Cardiac fibroblast (primary cell): ENCODE measurements at places on chromosomes 16 and 17.

DNA sequence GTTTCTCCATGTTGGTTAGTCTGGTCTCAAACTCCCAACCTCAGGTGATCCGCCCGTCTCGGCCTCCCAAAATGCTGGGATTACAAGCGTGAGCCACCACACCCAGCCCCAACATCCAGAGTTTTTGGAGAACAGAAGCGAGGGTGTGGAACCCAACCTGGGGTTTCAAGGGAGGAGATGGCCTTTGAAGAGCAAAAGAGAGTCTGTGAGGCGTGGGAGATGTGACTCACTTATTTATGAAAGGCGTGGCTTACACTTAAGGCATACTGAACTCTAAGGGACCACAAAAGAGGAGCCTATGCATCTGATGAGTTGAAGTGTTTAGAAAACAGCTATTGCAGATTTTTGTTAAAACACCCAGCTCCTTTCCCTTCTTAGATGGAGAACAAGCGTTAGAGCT, 18.9 kb downstream of the ARSG start:
- no peak for DNase-seq

GRCh38 chr17:44878627-44879221, 20.5 kb downstream of the EFTUD2 start:
- peak; percentile 54 for DNase-seq

- DNase-seq = peak; percentile 96
Observed at GRCh38 chr17:40111221-40112128, 10.3 kb upstream of the MSL1 start.

- DNase-seq = peak; percentile 20
Observed at GRCh38 chr16:15732416-15732815, 82.4 kb downstream of the NDE1 start.

DNA sequence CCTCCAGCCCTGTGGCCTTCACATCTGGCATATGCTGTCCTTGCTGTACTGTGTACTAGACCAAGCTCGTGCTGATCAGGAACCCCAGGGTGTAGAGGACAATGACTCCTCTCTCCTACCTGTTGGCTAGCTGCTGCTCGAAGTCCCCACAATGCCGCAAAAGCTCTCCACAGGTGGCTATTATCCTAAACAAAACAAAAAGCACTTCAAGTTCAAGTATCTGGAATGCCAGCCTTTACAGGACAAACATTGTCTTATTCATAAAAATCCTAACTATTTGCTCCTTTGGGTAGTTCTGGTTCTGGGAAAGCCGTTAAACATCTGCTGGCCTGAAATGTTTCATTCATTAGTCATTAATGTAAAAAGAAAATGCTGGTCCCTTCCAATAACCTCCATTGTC, 42.8 kb downstream of the COG7 start:
- peak; percentile 45 for DNase-seq

DNA sequence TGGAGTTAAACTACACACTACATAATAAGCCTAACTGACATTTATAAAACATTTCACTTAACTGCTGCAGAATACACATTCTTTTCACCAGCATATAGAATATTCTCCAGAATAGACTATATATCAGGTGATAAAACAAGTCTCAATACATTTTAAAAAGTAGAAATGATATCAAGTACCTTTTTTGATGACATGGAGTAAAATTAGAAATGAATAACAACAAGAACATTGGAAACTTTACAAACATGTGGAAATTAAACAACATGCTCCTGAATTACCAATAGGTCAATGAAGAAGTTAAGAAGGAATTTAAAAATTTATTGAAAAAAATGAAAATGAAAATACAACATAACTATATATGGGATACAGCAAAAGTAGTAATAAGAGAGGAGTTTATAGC, 47.5 kb upstream of the CES5A start:
- DNase-seq = no peak

GRCh38 chr17:9646546-9646885, 1.2 kb downstream of the USP43 start:
- no peak for DNase-seq

DNA sequence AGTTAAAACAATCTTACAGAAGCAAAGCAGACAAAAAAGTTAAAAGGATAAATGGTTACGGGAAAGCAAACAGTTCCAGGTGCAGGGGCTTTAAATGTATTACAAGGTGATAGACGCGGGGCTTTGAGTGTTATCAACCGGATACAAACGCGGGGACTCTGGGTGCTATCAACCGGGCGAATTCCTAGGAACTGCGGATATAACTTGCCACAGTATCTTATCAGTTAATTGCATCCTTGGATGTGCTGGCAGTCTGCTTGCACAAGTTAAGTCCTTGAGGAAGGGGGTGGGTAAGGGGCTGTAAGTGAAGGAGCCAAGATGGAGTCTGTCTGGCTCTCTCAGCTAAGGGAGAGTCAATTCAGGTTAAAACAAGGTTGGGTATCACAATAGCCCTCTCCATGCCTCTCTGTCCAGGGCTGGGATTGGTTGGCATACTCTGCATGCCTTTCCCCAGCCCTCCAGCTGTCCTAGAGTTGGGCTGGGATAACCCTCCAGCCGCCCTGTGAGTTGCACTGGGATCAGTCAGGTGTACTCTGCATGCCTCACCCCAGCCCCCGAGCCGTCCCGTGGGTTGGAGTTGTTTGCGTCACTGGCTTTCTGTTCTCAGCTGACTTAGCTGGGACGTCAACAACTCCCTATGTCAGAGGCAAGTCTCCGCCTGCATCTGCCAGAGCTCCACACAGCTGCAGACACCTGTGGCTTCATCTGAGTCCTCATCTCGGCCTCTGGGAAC, 40.9 kb downstream of the TMEM235 start:
- peak; percentile 94 for DNase-seq

DNA sequence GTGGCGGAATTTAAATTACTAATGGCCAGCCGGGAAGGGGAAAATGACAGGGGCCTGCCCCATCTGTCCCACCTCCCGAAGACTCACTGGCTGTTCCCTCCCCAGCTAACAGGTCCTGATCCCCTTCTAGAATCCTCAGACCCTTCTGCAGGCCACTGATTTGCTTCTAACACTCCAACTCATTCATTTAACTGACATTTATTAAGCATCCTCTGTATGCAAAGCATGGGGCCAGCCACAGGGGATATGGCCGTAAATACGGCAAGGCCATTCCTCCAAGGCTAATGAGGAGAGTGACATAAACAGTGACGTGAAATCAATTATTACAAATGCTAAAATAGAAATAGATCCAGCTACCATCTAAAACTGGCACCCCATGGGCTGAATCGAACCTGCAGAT, 195.3 kb downstream of the GSG1L start:
- DNase-seq = no peak

DNA sequence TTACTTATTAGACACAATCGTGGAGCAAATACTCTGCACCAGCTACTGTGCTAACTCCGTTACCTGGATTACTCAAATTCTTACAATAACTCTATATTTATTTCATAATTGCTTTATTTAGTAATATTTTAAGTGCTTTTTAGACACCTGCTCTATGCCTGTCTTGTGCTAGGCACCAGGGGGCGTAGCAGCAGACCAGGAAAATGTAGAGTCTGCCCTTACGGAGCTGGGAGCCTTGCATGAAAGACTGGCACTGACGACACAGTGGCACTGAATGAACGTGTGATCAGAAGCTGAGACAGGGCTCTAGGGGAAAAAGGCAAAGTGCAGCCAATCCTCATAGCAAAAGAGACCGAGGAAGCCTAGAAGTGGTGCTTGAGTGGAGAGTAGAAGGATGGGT, 486.5 kb downstream of the CDH13 start:
- DNase-seq = peak; percentile 49

DNA sequence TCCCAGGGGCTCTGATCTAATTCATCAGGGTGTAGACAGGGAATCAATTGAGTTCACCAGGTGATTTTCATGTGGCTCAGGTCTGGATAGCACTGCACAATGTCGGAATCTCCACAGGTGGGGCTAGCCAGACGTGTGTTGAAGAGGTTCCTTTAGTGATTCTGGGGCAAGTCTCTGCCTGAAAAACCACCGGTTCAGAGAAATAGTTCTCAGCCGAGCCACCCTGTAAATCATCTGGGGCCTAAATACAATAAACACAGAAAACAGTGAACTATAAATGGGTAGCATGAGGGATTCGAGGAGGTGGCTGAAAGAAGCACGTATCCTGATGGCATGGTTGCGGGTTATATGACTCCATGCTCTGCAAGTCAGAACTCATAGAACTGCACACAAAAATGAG, 21.3 kb downstream of the ASPA start:
- no peak for DNase-seq

DNA sequence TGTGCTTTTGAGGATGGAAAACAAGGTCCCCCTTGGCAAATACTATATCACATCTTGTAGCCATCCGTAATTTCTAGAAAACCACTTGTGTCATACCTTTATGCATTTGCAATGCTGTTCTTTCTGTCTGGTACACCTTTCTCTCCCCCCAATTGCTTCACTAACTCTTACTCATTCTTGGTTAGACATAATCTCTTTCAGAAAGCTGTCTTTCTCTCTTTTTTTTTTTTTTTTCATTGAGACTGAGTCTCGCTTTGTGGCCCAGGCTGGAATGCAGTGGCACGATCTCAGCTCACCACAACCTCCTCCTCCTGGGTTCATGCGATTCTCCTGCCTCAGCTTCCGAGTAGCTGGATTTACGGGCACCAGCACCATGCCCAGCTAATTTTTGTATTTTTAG, 94.9 kb upstream of the C17orf78 start:
- no peak for DNase-seq

GRCh38 chr16:73248316-73248715, 200.4 kb upstream of the ZFHX3 start:
- DNase-seq = no peak

- no peak for DNase-seq
Observed at GRCh38 chr17:78257810-78258322, 26.4 kb downstream of the TMEM235 start.

- no peak for DNase-seq
Observed at GRCh38 chr16:54774768-54775167, 155.9 kb upstream of the IRX5 start.

GRCh38 chr17:27478901-27479538, 22.8 kb downstream of the KSR1 start:
- DNase-seq = no peak

DNA sequence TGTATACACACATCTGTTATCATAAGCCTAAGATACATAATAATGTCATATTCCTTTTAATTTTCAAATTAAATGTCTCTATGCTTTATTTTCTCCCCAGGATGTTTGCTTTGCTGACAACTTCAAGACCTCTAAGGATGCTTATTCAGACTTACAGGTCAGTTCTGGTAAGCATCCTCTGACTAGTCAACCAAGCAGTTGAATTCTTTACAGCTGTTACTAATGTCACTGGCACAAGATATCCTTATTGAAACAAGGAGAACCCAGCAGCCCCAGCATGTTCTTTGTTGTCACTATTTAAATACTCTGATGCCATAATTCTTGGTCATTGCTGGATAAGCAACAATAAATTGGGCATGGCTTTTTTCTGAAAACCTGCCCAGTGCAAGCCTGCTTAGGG, 232.3 kb upstream of the PMFBP1 start:
- no peak for DNase-seq
